ENCODE measurements at places on chromosomes 6 and 20.

DNA sequence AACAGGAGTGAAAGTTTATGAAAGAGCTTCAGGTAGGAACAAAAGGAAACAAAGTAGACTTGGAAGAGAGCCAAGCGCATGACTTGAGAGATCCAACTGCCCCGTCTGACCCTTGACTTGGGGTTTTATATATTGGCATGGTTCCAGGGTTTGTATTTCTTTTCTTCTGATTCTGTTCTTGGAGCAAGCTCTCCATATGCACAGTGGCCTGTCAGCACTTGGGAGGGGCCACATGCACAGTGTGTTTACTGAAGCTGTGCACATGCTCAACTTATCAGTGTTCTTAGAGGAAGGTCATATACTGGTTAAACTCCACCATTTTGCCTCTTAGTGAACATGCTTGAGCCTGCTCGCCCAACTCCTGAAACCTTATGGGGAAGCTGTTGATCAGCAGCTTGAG, 953.7 kb downstream of the TFAP2A start:
- DNase-seq: no peak

DNA sequence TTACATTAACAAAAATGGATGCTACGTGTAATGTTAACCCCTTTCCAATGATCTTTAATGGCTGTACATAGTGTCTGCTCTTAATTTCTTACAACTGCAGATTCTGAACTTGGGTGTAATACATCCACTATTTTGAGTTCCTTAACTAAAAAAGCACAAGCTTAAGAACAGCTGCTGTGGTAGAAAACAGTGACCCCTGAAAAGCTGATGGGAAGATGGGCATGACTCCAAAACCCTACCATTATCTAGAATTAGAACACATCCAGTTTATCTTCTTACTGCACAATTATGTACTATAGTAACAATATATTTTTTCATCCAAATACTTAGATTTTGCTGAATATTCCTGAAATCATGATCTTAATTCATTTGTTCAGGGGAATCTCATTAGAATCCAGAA, 49.3 kb downstream of the LYRM4 start:
- no peak for DNase-seq

DNA sequence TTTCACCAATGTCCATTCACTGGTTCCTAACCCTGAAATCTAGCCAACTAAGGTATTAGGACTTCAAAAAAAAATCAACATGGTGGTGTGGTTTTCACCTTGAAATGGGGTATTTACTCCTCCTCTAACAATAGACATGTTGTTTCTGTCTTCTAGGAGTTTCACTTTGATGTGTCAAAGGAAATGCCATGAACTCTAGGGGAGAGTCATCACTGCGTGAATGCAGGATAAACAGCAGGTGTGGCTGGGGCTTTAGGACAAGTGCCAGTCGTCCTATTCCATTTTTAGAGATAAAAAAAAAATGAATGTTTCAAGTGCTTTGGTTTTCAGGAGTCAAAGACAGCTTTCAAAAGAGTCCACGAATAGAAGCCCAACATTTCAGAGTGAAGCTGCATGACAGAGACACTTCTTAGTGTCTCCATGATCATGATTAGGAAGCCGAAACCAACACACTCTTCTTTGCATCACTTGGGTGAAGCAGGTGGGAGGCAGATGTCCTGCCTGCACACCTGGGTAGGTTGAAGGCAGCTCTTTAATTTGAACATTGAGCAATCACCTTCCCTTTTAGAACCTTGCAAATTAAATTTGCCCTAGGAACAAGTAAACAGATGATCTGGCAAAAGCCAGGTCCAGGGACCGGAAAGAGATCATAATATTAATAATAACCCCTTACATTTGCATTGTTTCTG, 328.5 kb upstream of the PRDM1 start:
- no peak for DNase-seq

- DNase-seq: no peak
Observed at GRCh38 chr6:14383393-14384174, 266.0 kb downstream of the CD83 start.

DNA sequence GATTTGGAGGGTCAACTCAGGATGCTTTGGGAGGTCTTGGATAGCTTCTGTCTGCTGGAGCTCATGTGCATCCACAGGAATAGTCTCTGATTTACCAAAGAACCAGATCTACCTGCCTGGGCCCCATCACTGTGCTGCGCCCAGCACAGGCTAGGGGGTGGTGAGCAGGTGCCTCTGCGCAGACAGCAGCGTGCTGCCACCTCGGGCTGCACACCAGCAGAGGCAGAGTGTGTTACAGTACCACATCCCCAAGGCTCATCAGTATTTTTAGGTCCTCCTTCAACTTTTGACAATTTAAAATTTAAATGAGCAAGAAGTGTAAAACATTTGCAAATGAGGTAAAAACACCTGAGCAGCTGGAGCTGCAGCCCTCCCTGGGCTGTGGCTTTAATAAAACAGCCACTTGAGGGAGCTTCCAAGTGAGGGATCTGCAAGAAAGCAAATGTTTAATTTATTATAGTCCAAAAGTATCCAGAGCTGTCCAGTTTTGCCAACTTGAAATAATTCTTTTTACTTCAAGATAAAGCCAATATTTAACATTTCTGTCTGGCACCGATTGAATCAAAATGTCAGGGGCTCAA, 324.9 kb downstream of the ZFAND3 start:
- no peak for DNase-seq

- no peak for DNase-seq
Observed at GRCh38 chr20:3559637-3560036, 88.8 kb downstream of the ATRN start.

Data from stimulated activated CD8-positive, alpha-beta memory T cell treated with anti-CD3 and anti-CD28 coated beads, Interleukin-7, amount 100 ng/mL, for 48 hours (primary cell).